GM23248 (cell line): ENCODE measurements at places on chromosomes 12 and 14. TPM values are rescaled to one million over a fixed set of nuclear protein-coding genes. Genes with fewer than 3 reads are reported as not detected.

Gene ADAM21
- 0.97 TPM in 1 of 2 replicates, not detected in the other for total RNA-seq

Gene PXN
- 63.7 and 87.2 TPM in 2 replicates for total RNA-seq

- peak; percentile 55 for DNase-seq
Observed at GRCh38 chr12:110073049-110073831, 24.9 kb upstream of the C12orf76 start.

- DNase-seq = peak; percentile 98
Observed at GRCh38 chr12:7060353-7060954, at the start of gene C1S. C1S (plus strand) TSS chr12:7060718; CDS start chr12:7061913, 1,195 bp downstream.

Gene DBX2
- not detected in 2 replicates for total RNA-seq

DNA sequence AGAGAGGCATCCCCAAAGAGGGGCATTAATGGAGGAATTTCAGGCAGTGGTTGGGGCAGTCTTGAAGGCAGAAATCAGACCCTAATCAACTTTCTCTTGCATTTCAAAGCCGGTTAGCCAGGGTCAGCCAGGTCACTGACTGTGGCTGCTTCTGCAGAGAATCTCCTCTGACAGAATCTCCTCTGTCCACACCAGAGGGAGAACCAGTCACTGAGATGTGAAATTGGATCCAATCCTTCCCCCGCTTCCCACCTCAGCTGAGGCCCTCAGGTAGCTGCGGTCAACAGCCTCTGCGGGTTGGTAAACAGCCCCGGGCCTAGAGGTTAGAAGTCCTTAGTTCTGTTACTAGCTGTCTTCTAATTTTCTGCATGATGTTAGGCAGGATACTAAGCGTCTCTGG is 39.8 kb upstream of the NUAK1 start:
- no peak for DNase-seq

Gene TAS2R9
- not detected in 2 replicates for total RNA-seq

GRCh38 chr12:6187948-6188793 is 12.0 kb upstream of the CD9 start:
- no peak for DNase-seq

Gene B4GALNT1
- 7.8 and 8.6 TPM in 2 replicates for total RNA-seq

GRCh38 chr12:50859621-50860310 is 17.0 kb downstream of the TMPRSS12 start:
- DNase-seq = no peak

DNA sequence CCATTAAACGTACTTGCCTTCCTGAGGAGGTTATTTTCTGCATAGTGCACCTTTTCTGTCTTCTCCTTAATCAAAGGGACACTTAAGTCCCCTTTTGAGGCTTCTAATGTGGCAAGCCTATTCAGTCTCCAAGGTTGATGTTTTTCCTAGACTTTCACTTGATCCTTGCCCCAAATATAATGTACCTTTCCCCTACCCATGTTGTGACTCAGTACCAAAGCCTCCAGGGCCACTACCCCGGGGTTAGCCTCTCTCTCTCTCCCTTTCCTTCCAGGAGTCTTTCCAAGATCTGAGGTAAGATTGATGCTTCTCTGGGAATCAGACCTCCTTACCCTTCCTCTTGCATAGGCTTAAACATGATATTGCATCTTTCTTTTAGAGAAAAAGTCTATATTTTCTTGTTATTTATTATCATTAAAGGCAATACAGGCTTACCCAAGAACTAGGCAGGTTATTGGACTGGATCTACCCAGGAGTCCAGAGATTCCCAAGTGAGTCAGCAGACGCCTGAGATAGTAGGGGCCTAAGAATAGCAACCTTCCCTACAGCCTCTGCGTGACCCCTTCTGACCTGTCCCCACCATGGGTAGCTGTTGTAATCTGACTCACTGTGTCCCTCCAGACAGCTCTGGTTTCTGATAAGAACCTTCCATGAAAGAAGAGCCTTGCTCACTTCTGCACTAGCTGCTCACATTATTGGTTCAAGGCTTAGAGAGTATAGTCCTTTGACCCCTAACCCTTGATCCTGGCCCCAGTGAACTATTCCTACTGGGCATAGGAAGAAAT is 172.9 kb downstream of the ZFP36L1 start:
- DNase-seq = peak; percentile 36

Gene ATG14
- total RNA-seq = 14.7 and 14.9 TPM in 2 replicates

GRCh38 chr14:101121508-101122139 is 218.1 kb upstream of the RTL1 start:
- DNase-seq = no peak

DNA sequence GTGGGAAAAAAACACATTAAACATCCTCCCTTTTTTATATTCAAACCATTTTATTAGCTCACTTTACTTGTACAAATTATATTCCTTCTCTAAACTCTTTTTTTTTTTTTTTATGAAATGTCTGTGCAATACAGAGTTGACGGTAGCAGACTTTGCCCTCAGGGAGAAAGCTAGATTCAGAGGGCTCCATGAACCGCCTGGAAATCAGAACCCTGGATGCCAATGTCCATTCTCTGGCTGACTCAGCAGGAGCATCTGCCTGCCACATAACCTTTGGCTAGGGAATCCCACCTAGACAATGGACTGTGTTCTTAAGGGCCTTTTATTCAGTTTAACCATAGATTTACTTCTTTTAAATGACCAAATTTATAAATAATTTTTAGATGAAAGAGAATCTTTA is 467.0 kb downstream of the MDGA2 start:
- DNase-seq = no peak

- DNase-seq = peak; percentile 81
Observed at GRCh38 chr12:96195845-96196451, 1.8 kb downstream of the ELK3 start.

DNA sequence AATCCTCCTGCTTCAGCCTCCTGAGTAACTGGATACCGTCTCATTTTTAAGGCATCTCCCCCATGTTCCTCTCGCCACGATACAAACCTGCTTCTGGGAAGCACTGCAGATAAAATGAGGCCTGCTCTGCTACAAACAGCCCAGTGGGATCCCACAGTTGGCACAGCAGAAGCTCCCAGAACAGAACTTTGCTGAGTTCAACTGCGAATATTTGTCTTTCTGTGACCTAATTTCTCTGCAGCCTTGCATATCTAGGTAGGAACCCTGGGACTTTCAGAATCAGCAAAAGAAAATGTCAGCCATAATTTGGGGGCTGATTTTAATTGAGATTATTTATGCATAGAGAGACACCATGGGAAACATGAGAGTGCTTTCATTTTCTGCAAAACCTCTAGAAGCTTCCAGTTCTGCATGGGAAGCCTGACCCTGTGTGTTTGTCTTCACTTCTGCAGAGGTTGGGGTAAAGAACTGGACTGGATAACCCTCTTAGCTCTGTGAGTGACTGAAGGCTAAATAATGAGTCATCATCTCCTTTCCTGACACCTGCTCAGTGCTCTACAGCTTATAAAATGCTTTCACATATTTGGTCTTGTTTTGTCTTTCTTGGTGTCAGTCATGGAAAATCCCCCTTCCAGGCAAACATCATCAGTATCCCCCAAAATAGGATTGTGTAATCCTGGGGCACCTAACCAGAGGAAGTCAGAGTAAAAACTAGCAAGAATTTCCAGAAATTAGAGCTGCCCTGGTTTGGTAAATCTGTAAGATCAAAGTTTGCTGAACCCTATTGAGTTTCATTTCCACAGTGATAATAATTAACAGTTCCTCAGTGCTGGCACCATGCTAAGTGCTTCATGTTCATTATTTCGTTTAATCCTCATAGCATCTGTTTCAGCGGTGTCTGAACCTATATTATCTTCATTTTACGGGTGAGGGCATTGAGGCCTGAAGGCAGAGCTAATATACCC is 185.8 kb downstream of the SLC15A4 start:
- no peak for DNase-seq

DNA sequence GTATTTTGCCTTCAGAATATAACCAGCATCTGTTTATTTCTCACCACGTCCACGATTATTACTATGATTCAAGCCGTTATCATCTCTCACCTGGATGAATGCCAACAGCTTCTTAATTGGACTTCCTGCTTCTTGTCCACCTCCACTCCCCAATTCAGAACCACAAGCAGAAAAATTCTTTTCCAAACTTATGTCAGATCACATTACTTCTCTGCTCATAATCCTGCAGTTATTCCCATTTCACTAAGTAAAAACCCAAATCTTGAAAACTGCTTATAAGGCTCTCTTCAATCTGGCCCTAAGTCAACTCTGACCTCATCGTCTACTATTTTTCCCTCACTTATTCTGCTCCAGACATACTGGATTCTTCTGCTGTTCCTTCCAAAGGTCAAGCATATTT is 2.0 kb downstream of the CRY1 start:
- peak; percentile 81 for DNase-seq

Gene PPP1R1A
- total RNA-seq = not detected in 2 replicates

Gene HCAR3
- total RNA-seq = not detected in 2 replicates

GRCh38 chr14:74401504-74402241 is 24.3 kb downstream of the SYNDIG1L start:
- DNase-seq = peak; percentile 18

Gene EIF2S3B
- total RNA-seq = 4.9 and 8.9 TPM in 2 replicates

DNA sequence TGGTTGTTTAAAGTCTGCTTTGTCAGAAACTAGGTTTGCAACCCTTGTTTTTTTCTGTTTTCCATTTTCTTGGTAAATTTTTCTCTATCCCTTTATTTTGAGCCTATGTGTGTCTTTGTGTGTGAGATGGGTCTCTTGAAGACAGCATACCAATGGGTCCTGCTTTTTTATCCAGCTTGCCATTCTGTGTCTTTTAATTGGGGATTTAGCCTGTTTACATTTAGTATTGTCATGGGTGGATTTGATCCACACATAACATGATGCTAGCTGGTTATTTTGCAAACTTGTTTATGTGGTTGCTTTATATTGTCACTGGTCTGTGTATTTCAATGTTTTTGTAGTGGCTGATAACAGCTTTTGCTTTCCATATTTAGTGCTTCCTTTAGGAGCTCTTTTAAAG is 17.2 kb upstream of the ART4 start:
- no peak for DNase-seq

DNA sequence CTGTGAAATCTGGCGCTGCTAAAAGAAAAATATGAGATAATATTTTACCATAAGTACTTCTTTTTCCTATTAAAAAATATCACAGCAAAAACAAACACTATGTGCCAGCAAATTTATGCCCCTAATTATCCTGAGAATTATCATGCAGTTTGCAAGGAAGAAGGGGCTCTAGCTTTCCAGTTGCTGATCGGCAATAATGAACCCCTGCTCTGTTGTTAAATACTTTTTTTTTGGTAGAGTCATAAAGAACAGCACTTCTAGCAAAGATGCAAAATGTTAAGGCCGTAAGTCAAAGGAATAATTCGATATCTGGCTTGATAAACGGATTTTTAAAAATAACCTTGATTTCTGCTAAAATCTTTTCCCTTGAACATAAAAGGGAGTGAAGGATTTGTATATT is 108.9 kb downstream of the PDE3A start:
- no peak for DNase-seq

Gene ADAMTS20
- total RNA-seq = not detected in 2 replicates

- peak; percentile 15 for DNase-seq
Observed at GRCh38 chr14:103149351-103150237, 26.3 kb downstream of the TNFAIP2 start.

- DNase-seq = no peak
Observed at GRCh38 chr12:23813206-23813605, 136.3 kb downstream of the SOX5 start.

- no peak for DNase-seq
Observed at GRCh38 chr12:87238466-87238865, 790.7 kb downstream of the C12orf50 start.

Gene NOXRED1
- total RNA-seq = not detected in 2 replicates

DNA sequence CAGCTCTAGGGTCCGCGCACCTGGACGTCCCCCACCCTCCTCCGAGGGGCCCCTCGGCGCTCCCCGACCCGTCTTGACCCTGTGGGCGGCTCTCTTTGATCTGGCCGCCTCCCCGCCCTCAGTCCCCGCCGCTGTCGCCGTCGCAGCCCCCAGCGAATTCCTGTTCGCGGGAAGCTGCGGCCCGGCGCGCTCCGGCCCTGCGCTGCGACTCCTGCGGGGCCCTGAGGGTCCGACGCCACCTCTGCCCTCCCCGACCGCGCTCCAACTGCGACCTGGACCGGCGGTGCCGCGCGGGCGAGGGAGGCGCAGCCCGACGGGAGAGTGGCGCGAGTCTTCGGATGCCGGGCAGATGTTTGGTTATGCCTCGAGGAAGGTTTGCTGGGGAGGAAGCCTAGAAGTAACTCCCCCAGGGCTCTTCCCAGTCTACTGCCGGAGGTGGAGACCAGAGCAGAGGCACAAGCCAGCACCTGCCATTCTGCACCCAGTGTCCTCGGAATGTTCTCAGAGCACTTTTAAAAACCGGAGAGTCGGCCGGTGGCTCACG is 440 bp upstream of the ISM2 start:
- DNase-seq = peak; percentile 32

- peak; percentile 18 for DNase-seq
Observed at GRCh38 chr14:23512156-23512555, 39.4 kb downstream of the ZFHX2 start.

GRCh38 chr14:52926953-52927352 is 23.9 kb downstream of the FERMT2 start:
- peak; percentile 78 for DNase-seq

Gene YEATS4
- total RNA-seq = 21.6 and 60.4 TPM in 2 replicates

GRCh38 chr14:71115821-71116567 is 208.7 kb downstream of the PCNX1 start:
- no peak for DNase-seq

Gene OR4E2
- total RNA-seq = not detected in 2 replicates

DNA sequence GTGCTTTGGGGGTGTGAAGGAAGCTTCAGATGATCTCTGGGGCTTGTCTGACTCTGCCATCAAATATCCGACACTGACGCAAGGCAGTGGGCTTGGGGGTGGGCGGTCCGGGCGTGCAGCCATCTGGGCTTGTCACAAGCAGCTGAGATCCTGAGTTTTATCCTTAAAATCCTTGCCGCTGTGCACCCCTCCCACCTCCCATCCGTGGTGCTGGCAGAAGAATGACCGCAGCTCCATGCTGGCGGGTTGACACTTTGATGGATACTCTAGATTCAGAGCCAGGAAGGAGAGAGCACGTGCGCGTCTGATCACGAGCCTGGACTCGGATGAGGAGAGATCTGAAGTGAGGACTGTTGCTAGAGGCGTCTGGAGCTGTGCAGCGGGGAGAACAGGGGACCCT is 3.0 kb downstream of the ZFYVE21 start:
- DNase-seq = peak; percentile 62

GRCh38 chr12:24881724-24882371 is 67.1 kb downstream of the BCAT1 start:
- DNase-seq = no peak

DNA sequence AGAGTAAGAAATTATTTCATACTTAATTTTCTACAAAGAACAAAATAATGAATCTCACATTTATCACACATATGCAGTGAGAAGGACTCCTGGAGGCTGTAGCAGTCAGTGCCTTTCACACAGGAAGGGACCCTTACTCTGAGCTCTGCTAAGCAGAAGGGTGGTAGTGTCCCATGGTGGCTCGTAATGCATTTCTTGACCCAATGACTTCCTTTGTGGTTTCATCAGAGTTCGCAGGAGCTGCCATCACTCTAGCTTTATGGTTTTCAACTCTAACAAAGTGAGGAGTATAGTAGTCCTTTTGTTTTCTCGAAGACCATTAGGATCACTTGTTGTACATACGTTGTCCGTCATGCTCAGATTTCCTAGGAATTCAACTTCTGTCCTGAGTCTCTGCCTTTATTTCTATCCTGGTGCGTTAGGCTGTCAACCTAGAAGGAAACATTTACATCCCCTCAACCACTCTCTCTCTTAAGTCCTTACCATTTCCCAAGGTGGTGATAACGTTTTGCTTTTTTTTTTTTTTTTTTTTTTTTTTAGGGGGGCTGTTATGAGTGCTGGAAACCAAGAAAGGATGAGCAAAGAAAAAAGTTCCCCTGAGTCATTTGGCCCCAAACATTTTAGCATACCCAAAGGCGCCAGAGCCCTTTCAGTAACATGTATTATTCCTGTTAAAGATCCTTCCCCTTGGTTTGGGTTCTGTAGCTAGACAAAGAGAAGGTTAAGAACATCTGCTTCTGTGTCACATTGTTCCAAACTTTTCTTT is 37.2 kb downstream of the GABARAPL1 start:
- no peak for DNase-seq

GRCh38 chr14:89432226-89432625 is 15.2 kb upstream of the FOXN3 start:
- no peak for DNase-seq
